ENCODE measurements at places on chromosomes 3 and 15.

- DNase-seq: no peak
Observed at GRCh38 chr3:23161308-23161707, 41.8 kb upstream of the UBE2E2 start.

DNA sequence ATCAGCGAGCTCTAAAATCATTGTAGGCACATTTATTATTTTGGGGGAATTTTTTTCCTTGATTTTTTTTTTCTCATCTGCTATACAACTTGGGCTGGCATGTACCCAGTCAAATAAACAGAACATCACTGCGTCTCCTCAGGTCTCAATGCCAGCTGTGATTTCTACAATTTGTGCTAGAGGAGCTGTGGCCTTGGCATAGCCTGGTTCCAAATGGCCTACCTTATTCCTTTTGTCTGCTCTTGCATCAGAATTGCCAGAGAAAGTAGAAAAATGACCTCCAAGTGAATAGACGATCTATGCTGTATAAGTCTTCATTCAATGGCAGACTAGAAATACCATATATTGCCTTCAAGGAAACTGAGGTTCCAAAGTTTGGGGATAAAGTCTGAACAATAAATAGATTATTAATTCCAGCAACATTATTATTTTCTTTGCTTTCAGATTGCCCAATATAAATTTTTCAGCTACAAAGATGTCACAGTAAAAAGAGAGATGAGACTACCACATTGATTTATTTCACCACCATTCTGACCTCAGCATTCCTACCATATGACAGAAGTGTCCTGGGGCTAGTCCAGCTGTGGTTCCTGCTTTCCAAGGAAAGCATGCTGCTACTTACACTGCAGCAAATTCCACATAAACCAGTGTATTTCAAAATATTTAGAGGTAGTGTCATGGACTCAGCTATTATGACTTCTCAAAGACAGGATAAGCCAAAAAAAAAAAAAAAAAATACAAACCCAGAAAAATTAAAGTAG, 493.9 kb upstream of the ZNF385D start:
- DNase-seq: no peak

GRCh38 chr3:13162549-13163320, 89.5 kb upstream of the IQSEC1 start:
- DNase-seq: no peak

GRCh38 chr3:188037195-188037718, 116.7 kb upstream of the LPP start:
- no peak for DNase-seq
